Cerebellar cortex (tissue), 1 donor: ENCODE measurements at places on chromosomes 2 and 18.

DNA sequence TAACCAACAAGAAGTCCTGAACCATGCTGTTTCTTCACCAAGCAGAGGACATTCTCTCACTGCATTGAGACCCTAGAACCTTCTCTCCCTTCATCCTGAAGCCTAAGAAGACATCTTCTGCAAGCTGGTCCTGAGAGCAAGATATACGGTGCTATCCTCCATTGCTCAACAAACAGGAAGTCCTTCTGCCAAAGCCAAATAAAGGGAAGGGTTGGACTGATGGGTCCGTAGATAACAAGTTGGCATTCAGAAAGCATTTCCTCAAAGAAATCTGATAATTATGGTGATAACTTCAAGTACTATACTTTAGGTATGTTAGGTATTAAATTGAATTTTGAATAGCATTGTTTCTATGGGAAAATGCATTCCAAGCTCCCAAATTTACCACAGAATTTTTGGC, 23.3 kb downstream of the GRB14 start:
- DNase-seq, result no peak

GRCh38 chr2:102619414-102620319, at the start of gene SLC9A2:
Gene SLC9A2 (plus strand): TSS chr2:102619553. CDS start chr2:102619849, 296 bp downstream.
- no peak for DNase-seq

DNA sequence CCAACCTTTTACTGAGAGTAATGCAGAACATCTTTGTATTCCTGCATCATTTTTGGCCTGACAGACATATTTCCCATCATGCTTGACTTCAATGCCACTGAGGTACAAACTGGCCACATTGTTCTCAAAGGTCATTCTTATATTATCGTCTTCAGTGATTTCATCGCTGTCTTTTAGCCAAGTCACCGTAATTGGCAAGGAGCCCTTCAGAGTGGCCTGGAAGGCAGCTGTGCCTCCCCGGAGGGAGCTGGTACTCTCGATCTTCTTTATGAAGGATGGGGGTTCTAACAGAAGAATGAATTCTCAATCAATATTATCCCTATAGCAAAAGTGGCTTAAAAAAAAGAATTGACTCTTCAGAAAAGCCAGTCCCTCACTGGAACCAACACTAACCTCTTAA, 75.9 kb downstream of the TTN start:
- DNase-seq, result no peak

GRCh38 chr18:3230401-3231334, 10.9 kb upstream of the MYOM1 start:
- DNase-seq, result no peak

DNA sequence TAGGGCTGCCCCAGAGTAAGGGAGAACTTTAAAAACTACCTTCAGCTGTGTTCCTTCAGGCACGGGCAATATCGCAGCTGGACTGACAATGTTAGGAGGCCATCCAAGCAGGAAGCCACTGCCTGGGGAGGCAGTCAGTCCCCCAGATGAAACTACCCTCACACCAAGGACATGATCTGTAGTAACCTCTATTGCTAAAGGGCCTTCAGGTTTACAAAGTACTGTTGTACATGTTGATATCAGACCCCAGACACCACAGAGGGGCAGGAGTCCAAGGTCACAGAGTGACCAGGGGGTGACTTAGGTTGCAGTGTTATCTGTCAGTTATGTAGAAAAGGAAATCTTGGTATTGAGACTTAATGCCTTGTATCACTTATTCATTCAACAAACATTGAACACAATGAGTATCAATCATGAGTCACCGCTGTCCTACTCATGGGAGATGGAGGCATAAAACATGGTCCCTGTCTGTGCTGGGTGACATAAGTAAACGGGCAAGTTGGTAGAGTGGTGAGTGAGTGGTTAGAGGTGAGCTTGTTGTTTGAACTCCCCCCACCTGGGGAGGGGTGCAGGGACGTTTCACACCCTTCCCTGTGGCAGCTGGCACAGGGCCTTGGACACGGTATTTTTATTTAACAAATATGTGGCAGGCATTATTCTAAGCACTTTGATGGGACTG, 7.1 kb downstream of the CABLES1 start:
- no peak for DNase-seq

DNA sequence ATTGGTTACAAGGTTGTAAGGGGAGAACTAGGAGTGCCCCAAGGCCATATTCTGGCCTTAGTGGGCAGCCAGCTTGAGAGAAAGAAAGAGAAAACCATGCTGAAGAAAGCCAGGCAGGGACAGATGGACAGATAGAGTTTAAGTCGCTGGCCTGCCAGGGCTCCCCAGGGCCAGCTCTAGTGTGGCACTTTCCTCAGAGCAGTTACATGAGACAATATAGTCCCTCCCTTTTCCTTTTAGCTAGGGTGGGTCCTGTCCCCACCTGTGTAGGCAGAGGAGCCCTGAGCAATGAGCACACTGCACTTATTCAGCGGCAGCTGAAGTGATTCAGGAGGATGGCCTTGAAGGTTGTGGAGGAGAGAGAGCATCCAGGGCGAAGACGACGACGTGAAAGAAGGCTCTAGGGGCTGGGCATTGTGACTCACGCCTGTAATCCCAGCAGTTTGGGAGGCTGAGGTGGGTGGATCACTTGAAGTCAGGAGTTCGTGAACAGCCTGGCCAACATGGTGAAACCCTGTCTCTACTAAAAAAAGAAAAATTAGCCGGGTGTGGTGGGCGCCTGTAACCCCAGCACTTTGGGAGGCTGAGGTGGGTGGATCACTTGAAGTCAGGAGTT, 152.0 kb upstream of the SLC1A4 start:
- no peak for DNase-seq

DNA sequence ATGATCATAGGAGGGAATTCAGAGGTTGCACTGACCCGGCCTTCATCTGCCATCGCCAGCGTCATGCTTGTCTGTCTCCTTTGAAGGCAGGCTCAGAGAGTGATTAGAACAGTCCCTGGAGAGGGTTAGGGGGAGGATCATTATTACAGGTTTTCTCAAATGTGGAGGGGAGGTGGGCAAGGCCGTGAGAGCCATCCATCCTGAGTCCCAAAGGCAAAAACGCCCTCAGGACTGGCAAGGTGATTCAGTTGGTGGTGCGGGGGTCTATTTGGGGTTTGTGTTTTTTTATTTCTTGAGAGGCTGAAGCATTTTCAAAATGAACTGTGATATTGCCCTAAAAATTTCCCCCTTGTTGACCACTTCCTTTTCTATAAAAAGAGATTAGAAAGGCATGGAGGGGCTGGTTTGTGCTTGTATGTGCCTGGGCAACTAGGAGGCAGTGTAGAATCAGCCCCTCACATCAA, 39.3 kb upstream of the GYPC start:
- DNase-seq, result no peak

DNA sequence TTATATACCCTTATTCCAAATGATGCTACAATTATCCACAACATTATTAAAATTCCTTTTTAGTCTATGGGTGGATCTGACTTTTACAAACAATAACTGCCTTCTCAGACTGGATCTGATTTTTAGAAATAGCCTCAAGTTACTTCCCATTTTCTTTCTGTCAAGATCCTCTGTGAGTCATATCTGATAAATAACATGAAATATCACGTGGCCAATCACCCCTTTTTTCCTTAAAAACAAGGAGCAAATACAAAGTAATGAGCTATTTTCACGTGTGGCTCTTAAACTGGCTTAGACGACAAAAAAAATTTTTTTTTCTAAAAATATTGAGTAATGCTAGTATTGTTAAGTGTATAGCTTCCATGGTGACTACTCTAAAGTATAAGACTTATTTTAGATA, 6.7 kb downstream of the PELI1 start:
- DNase-seq, result no peak

DNA sequence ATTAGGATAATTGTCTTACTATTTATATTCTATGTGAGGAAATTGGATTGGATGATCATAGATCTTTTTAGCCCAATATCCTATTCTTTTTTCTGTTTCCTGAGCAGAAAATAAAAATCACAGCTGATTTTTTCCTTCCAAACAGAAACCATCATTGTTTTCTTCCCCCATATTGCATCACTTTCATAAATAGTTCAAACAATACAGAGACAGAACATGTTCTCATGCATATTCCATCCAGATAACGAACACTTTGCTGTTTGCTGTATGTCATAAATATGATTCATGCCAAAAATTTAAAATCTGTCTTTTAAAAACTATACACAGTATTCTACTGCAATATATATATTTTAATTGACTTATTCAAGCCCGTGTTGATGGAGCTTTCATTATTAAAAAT, 22.0 kb upstream of the RALBP1 start:
- no peak for DNase-seq

- no peak for DNase-seq
These were observed 52.4 kb upstream of the UPP2 start for GRCh38 chr2:158049129-158049855.

- no peak for DNase-seq
These were observed 3.4 kb downstream of the CGREF1 start for GRCh38 chr2:27115519-27115918.

GRCh38 chr2:133581010-133581760, 12.9 kb upstream of the NCKAP5 start:
- no peak for DNase-seq

GRCh38 chr2:76668279-76668678, 853.9 kb downstream of the LRRTM4 start:
- no peak for DNase-seq

- DNase-seq, result no peak
These were observed 893.1 kb upstream of the CELF4 start for GRCh38 chr18:38458698-38459097.

DNA sequence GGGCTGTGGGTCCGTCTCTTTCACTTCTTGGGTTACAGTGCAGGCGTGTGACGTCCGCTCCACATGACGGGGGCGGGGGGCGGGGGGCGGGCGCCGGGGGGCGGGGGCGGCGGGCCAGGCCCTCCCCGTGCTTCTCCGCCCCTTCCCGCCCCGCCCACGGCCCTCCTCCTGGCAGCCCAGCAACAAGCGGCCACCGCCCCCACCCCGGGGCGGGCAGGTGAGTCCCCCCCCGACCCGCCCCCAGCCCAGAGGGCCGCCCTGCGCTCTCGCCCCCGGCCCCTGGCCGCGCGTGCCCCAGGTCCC, 3.6 kb downstream of the ZNF516 start:
- DNase-seq, result peak; percentile 27

DNA sequence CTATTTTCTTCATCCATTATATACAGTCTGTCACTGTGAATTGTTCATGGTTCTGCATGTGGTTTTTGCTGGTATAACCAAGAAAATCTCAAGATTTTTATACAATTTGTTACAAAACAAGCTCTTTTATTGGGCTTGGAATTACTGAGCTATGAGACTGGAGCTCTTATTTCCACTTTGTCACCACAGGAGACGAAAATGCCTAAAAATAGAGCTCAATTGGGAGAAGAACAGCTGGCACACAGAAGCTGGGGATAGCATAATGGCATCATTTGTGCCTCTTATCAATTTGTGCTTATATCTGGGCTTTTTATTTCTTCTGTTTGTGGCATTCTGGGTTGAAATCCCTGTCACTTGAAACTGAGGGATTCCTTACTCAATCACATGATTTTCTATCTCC, 219.1 kb downstream of the CALCRL start:
- no peak for DNase-seq

- no peak for DNase-seq
These were observed 187.1 kb downstream of the GULP1 start for GRCh38 chr2:188478724-188479123.

DNA sequence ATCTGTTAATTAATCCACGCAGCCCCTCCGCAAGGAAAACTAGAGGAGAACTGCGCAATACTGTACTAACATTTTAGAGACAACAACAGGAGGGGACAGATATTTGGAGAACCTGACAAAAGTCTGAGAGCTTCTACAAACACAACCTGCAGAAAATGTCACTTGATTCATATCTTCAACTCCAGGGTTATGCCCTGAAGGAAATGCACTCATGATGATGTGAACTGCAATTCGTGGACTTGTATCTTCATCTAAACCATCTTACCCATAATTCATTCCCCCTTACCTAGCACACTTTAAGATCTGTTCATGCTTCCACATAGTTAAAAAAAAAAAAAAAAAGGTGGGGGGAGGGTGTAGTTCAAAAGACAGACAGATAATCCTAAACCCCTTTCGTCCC, 75.5 kb downstream of the AFF3 start:
- no peak for DNase-seq

GRCh38 chr2:23434721-23435121, 49.7 kb downstream of the KLHL29 start:
- no peak for DNase-seq

- DNase-seq, result no peak
These were observed 23.4 kb downstream of the PAPOLG start for GRCh38 chr2:60779426-60779825.

GRCh38 chr2:1581965-1582625, 162.2 kb downstream of the PXDN start:
- DNase-seq, result no peak

- no peak for DNase-seq
These were observed 1179.0 kb upstream of the ACVR2A start for GRCh38 chr2:146665800-146666199.

DNA sequence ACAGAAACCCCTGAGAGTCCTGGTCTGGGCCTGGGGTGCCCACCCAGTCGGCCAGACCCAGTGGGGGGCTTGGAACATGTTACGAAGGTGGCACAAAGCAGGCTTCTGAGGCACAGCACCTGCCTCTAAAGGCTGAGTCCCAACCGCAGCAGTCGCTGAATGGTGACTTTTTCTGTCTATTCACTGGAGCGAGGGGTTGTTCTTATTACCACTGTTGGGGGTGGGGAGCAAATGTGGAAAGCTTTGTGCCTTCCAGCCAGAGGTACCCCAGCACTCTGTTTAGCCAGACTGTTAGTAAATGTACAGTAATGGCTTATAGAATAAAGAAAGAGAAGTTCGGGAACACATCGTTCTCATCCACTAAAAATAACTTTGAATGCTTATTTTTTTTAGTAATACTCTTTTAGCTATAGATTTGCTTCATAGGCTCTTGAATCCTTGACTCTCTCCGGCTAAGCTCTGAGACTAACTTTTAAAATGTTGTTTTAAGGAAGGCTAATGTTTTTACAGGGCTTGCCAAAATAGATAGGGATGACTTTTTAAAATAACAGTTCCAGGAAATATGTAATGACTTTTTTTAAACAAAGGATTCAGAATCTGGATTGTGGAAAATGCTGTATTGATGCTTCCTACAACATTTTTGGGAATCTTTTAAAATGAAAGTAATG, 23.4 kb upstream of the PTPN2 start:
- no peak for DNase-seq

DNA sequence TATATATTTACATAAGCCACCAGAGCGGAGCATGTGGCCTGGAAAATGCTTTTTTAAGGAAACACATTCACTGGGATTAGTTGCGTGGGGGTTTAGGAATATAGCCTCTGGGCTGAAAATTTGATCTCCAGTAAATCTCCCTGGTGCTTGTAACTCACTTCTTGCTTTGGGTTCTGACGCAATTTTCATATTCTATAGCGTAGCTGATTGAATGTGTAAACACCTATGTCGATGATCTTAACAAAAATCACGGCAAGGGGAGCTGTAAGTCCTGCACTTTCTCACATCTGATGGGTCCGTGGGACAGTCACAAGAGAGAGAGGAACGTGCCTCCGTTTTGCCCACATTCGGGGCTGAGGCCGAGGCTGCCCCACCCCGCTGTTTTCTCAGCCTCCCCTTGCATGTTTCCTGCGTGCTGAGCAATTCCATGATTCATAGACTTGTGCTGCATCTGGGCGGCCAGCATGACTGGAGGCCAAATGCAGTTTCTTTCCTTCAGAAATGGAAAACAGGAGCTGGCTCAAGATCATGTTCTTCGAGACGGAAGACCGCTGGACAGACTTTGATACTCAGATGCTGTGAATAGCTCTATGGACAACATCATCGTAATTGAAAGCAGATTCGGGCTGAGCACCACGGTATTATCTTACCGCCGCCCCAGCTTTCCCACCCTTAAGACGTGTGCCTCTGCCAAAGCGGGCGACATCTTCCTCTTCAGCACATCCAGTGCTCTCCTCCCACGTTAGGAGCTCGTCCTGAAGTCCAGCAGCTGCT, 109.2 kb downstream of the TMEM18 start:
- no peak for DNase-seq

GRCh38 chr2:171957061-171957460, 34.8 kb downstream of the HAT1 start:
- DNase-seq, result peak; percentile 74
